Glutamatergic neuron (in vitro differentiated cells): ENCODE measurements at places on chromosomes 6 and 20.

- DNase-seq, result no peak
These were observed 2.1 kb upstream of the THEMIS start for GRCh38 chr6:127902933-127903332.

DNA sequence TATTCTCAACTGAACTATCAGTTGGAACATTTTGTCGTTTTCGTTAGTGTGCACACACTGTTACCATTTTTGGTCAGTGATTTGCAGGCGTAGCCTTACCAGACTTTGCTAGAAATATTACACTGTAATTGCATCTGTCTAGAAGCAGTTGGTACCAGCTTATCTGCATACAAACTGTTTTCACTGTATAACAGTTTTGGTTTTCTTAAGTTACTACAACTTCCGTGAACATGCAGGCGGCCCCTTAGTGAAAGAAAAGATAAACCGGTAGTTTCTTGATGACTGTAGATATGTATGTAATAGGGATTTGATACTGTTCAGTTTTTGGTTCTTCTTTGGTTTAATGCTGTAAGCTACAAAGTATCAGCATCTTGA lies 1.3 kb downstream of the DSTN start:
- no peak for DNase-seq

DNA sequence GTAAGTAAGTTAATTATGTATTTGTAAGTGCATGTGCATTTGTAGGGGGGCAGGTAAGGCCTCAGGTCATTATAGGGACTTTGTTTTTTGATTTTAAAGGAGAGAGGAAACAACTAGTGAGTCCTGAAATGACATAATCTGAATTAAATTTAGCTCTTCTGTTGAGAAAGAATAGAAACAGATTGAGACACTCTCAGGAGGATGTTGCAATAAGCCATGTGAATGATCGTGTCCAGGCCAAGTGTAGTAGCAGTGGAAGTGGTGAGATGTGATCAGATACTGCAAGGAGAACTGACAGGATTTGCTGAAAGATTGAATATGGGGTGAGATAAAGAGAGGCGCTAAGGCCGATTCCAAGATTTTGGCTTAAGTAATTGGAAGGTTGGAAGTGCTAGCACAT lies 2.6 kb upstream of the CENPW start:
- DNase-seq, result no peak

DNA sequence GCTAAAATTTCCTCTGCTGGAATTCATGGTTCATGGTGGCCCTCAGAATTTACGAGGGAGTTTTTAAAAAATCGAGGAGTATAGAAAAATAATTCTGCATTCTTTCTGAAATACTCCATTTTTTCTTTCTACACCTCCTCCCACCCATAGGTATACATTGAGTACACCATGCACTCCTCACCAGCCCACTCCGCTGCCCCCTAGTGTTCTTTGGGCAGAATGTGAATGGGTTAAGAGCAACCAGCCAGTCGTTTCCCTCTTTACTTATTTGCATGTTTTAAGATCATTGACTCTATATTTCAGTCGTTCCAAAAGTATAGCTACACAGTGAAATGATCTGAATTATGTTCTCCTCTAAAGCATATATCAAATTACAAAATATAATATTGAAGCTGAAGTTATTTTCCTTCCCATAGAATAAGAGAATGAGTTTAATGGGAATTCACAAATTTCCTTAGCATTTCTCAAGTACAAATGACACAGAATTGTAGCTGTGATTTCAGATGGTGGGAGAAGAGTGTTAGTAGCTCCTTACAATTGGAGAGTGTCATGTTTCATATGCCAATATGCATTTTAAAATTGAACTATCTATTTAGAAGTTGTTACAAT lies 977.7 kb upstream of the SLC35B3 start:
- DNase-seq, result peak; percentile 61

- DNase-seq, result no peak
These were observed 494.7 kb upstream of the MAP3K7 start for GRCh38 chr6:91081452-91082067.

DNA sequence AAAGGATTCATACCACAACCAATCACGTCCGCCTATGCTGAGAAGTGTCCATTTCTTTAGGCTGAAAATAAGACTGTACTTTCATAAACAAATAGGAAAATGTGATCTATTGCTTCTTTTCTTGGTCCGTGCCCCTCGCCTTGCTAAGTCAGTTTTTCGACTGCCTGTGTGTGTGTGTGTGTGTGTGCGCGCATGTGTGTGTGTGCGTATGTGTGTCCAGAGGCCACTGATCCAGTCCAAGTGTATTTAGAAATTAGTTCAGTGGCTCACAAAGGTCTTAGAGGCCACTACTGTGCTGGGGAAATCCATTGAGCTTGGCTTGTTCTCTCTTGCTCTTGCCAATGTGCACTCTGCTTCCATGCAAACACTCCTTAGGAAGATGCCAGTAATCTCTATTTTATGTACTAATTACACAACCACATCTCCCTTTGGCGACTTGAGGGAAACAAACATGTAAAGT lies 50.5 kb downstream of the SLC22A23 start:
- DNase-seq, result no peak

DNA sequence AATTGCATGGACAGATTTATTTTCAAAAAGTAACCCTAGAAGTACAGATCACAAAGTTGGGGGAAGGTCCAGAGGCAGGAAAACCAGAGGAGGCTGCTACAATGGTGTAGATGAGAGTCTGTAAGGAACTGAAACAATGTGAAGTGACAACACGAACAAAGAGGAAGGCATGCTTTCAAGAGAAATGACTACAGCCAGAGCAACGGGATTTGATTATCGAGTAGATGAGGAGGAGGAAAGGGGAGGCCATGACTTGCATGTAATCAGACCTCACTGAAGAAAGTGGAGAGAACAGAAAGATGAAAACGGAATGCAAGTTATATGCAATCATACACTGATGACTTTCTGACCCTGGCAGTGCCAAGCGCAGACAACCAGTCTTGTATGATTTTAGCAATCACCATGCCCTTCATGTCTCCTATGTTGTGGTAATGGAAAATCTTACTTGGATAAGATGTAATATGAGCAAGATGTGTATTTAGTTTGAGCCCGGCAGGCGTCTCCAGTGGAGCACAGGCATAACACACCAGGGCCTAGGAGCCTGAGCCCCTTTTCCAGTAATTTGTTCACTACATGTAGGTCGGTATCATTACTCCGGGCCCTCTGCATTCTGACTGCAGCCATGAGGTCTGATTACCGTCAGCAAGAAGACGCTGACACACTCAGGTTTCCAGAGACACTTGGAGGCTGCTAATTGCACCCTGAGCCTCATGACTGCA lies 34.0 kb upstream of the FAM83C start:
- no peak for DNase-seq

GRCh38 chr6:1135726-1136414 lies 176.0 kb upstream of the FOXQ1 start:
- DNase-seq, result no peak

GRCh38 chr6:138592749-138593123 lies 93.4 kb upstream of the NHSL1 start:
- no peak for DNase-seq

DNA sequence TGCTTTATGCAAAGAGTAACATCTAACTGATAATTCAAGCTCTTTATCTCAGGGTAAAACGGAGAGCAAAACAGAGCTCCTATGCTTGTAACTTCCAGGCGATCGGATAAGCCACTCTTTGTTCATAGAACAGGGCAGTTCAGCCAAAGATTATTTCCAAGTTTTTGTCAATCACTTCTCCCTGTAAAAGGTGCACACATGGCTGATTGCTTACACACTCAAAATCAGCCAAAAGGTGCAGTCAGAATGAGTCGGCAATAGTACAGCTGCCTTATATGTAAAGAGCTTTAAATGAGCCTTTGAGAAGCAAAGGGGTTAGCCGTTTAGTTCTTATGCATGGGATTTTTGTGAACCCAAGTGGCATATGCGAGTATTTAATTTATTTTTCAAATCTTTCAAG lies 449.6 kb upstream of the POU3F2 start:
- DNase-seq, result no peak

GRCh38 chr20:58990651-58991445 lies 9.8 kb downstream of the NELFCD start:
- no peak for DNase-seq

DNA sequence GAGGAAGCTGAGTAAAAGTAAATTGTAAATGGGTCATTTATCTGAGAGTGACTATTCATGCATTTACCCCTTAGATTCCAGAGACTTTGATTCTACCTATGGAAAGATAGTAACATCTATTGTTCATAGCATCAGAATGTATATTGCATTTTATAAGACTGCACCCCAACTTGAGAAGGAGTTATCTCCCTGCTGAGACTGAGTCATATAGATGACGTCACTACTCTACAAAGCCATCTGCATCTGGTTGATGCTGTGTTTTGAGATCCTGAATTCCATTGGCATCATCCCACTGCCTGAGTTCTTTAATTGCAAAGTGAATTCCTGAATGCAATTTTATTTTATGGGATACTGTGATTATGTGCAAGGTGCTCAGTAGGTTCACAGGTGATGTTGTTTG lies 444.0 kb upstream of the SLC35B3 start:
- DNase-seq, result no peak

DNA sequence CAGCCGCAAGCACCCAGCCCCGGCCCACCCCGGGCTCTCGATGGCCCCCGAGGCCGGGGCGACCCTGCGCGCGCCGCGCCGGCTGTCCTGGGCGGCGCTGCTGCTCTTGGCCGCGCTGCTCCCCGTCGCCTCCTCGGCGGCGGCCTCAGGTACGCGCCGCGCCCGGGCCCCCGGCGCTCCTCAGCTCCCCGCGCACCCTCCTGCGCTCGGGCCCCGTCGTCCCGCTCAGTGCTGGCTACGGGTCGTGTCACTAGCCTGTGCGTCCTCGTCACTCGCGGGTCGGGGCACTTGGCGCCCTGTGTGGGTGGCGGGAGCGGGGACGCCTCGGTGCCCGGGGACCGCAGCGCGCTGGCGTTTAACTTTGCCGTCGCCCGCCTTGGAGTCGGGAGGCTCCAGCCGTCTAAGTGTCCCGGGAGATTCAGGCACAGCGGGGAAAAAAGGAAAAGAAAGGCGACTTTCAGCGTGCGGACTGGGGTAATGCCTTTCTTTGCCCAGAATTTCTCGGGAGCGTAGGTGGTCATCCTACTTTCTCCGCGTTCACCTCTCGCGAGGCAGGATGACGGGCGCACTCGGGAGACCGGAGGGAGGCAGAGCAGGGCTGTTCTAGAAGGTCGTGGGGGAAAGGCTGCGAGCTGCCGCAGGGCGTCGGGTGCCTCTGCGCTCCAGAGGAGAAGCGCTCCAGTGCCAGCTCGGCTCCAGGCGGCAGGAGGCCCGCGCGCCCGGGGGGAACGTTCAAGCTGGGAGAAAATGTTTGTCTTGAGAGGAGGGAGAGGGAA lies 545 bp downstream of the FNDC1 start:
- DNase-seq, result peak; percentile 72

DNA sequence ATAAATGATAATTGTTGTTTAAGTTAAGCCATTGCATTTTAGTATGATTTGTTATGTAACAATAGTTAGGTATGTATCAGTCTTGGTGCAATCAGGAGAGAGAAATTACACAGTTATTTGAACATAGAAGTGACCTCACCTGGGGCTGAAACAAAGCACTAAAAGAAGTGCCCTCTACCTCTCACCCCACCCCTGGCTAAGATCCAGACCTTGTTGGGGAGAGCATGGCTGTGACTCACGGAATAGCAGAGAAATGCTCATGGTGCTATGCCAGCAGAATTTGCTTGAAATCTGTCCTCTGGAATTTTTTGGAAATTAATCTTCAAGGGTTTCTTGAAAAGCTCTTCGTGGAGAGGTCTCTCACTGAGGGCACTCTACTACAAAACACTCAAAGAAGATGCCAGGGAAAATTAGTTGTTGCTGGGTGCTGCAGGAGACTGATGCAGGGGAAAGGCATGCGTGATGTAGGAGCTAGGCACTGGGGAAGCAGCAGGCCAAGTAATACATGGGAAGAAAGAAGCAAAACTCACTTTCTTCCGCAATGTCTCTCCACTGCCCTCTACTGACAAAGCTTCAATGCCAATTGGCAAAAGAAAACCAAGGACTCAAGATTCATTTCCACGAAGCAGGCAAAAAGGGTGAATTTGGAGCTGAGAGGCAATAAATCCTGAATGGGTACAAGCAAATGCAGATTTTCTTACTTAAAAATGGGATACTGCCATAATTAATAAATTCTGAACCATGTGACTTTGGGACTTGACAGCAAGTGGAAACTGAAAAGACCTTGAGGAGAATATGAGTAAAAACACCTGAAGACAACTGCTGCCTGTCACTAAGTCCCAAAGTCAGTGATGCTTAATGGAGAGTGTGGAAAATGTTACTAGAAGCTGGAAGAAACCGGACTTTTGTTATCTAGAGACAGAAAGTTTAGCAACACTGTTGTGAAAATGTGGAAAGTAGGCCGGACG lies 136.3 kb upstream of the ZNF184 start:
- DNase-seq, result no peak
